ENCODE measurements at places on chromosomes 7 and 10.

DNA sequence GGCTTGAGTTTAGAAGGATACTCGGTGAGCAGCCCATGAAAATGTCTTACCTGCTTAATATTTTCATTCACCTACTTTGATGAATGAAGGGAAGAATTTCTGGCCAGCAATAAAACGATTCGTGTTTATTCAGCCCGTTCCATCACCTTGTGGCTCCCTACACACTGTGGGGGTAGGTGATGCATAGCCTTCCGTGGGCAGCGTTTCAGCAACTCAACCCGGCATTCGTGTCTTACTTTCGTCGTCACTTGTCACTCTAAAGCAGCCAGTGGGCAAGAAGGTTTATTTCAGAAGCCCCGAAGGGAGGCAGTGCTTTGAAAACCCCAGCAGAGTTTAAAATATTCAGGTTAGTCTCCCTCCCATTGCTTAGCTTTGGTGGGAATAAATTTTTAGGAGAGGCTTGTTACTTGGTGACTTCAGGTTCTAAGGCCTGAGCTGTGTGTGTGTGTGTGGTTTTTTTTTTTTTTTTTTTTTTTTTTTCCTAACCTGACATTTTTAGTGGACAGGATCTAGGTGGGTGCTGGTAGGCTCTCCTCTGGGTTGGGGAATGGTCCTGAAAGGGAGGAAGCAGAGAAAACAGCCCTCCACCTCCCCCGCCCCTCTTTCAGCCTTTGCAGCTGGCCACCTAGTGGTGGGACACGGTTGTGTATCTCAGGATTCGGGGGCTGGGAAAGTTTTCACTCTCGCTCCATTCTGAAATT lies 1.8 kb downstream of the GRK5 start:
- peak; percentile 61 for DNase-seq

DNA sequence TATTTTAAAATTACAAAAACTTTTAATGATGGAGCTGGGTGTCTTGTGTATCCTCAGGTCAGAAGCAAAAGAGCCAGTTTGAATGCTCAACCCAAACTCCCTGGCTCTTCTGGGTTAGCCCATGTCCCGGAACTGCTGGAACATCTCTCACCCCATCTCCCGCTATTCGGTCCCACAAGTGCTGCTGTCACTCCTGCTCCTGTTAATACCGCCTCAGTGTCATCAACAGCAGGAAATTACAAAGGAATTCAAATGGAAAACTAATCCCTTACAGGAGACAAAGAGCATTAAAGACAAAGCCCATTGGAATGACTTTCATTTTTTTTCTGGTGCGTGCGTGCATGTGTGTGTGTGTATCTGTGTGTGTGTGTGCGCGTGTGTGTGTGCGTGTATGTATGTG lies 112.0 kb upstream of the C7orf33 start:
- no peak for DNase-seq

DNA sequence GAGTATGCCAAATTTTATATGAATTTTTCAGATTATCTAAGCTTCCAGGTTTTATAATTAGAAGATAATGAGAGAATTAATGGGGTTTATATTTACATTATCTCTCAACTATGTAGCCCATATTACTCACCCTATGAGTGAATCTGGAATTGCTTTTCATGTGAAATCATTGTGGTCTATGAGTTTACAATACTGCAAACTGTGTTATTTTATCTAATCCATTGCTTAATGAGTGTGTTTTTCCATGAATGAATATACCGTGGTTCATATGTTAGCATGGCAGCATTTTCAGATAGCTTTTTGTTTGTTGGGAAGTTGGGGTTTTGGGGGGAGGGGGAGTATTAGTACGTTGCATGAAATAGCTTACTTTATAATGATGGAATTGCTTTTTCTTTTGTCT lies 44.5 kb downstream of the FGFBP3 start:
- DNase-seq: no peak

- peak; percentile 19 for DNase-seq
Observed at GRCh38 chr7:154424350-154424749, 372.2 kb downstream of the DPP6 start.

GRCh38 chr10:132593900-132594876 lies 56.6 kb downstream of the INPP5A start:
- no peak for DNase-seq

GRCh38 chr10:106078895-106079576 lies 1085.5 kb downstream of the SORCS1 start:
- DNase-seq: no peak

- no peak for DNase-seq
Observed at GRCh38 chr7:156897673-156898072, 4.7 kb upstream of the LMBR1 start.

GRCh38 chr7:156466955-156467625 lies 173.5 kb upstream of the RNF32 start:
- no peak for DNase-seq

DNA sequence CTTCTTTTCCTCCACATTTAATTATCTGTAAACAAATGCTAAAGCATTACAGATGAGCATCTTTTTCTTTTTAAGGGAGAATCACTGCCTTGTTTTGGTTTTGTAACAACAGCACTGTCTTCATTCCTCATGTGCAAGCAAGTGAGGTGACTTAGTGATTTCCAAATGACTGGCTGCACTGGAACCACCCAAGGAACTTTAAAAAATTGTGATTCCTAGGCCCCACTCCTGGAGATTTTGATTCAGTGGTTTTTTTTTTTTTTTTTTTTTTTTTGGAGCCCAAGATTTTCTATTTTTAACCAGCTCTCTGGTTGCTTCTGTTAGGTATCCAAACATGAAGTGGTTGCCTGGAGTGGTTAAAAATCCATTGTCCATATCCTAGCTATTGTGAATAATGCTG lies 176.2 kb downstream of the LRMDA start:
- DNase-seq: no peak

GRCh38 chr10:76309741-76310587 lies 878.5 kb downstream of the LRMDA start:
- no peak for DNase-seq

GRCh38 chr10:7370511-7370910 lies 40.3 kb downstream of the SFMBT2 start:
- DNase-seq: no peak

DNA sequence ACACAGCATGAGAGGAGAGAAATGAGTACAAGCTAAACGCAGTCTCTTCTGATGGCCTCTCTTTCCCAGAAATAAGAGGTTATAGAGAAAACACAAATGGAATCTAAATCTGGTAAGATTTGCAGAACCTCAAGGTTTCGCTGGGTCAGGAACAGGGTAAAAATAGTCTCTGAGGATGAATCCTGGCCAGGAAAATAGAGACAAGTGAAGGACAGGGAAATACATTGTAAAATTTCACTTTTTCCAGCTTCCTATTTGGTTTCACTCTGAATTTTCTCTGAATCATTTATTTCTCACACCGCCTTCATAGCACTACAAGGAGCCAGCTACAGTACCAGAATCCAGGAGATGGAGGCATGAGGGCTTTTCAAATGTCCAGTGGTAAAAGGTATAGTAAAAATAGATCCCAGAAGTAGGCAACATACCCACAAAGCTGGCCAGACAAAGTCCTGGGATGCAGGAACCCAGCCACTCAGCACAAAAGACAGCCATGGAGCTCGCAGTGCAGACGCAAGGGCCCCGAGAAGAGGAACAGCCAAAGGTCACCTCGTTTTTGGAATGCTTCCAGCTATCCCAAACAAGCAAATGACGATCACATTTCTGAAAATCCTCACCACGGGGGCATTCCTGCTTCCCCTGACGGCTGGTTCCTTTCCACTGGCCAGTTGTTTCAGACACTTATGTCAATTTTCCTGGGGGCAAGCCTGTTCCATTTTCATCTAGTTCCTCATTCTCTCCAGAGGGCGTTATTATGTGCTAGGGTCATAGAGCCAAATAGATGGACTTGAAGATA lies 21.5 kb upstream of the IKZF1 start:
- no peak for DNase-seq

- no peak for DNase-seq
Observed at GRCh38 chr7:145797507-145797906, 319.1 kb upstream of the CNTNAP2 start.
